ENCODE measurements at places on chromosomes 2 and 18. TPM values are rescaled to one million over a fixed set of nuclear protein-coding genes. Genes with fewer than 3 reads are reported as not detected.

Gene RAB12
- total RNA-seq, result 109 TPM

Gene KIAA2012
- not detected for total RNA-seq

Gene PAX8
- 0.93 TPM for total RNA-seq

Gene ARHGAP15
- total RNA-seq, result 2.9 TPM

Gene PTMA
- total RNA-seq, result 159 TPM

Gene TNFRSF11A
- total RNA-seq, result 1.7 TPM

Gene HRH4
- total RNA-seq, result not detected

Gene RAX
- total RNA-seq, result not detected

Gene OR6B2
- not detected for total RNA-seq

Gene RGPD8
- total RNA-seq, result 9.1 TPM

Gene DYNAP
- total RNA-seq, result not detected

Gene CTLA4
- total RNA-seq, result 0.67 TPM

Gene RHBDD1
- total RNA-seq, result 30.3 TPM

Gene FAM161A
- 2.2 TPM for total RNA-seq

Gene CMPK2
- total RNA-seq, result 6.2 TPM

Gene STAT4
- total RNA-seq, result 9.2 TPM

Gene POTEC
- total RNA-seq, result not detected

Gene C1QL2
- total RNA-seq, result not detected

Gene RAB10
- 100 TPM for total RNA-seq

Gene TEX44
- not detected for total RNA-seq

Gene TBC1D8
- total RNA-seq, result 60.9 TPM

Gene NOSTRIN
- 5.0 TPM for total RNA-seq

Gene LTBP1
- total RNA-seq, result 90.9 TPM
